ENCODE measurements at places on chromosomes 13 and 19. TPM values are rescaled to one million over a fixed set of nuclear protein-coding genes. Genes with fewer than 3 reads are reported as not detected.
A peak's percentile ranks its signal among the peaks of the same experiment; 100 is the strongest.

Gene ZNF700
- 14.2 TPM for total RNA-seq

Gene CDX2
- not detected for total RNA-seq

Gene CYP4F22
- not detected for total RNA-seq

Gene ZNF350
- 8.7 TPM for total RNA-seq

- DNase-seq, result no peak
These were observed 9.2 kb upstream of the CEACAM18 start for GRCh38 chr19:51469162-51469561.

DNA sequence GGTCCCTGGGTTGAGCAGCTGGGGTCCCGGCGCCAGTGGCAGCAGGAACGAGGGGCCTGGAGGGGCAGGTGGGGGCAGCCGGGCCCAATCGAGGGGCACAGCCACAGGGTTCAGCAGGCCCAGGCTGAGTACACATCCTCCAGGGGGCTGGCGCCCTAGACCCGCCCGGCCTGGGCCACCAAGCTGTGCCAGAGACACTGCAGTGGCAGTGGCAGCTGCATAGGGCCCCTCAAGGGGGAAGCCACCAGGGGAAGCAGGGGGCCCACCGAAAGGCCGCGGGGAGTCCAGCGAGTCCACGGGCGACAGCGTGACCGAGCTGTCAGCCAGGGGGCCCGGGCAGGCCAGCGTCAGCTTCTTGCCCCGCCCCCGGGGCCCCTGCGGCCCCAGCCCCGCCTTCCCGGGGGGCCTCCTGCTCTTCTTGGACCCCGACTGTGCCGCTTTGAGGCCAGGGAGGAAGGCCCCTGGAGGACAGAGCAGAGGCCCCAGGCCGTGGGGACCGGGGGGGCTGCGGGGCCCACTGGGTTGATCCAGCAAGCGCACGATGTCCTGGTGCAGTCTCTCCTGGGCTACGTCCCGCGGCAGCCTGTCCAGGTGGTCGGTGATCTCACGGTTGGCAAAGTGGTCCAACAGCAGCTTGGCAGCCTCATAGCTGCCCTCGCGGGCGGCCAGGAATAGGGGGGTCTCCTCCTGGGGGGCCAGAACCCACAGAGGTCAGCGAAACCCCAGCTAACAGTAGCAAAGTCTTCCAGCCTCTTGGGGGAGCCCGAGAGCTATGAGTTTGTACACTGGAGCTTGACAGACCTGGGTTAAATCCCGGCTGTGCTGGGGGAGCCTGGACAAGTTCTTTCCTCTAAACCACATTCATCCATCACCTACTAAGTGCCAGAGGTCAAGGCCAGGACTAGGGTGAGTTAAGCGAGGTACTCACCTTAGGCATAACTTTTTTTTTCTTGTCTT, 39.5 kb downstream of the NOTCH3 start:
- no peak for DNase-seq

- DNase-seq, result peak; percentile 1
These were observed 1.1 kb downstream of the SLITRK1 start for GRCh38 chr13:83881140-83881684.

DNA sequence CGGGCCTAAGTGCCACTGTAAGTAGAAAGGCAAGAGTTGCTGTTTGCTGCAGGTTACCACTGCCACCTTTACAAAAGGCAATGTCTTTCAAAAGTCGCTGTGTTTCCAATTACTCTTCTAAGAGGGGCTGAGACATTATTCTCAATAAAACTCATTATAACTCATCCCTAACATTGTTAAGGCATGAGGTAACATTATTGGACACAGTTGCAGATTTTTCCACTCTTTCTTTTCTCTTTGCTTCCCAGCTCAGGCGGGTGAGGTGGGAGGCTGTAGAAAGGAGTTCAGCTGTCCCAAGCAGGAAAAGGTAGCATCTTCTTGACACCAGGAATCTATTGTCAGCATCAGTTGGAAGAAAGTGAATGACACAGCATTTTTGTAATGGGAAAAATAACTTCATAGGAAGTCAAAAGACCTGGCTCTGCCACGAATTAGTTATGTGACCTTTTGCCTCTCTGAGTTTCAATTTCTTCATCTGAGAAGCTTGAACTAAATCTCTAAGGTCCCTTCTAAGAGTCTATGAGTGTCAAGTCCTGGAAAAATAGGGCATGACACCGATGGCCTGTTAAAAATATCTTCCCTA, 2.1 kb upstream of the UBL3 start:
- DNase-seq, result peak; percentile 21

- no peak for DNase-seq
These were observed 16.8 kb downstream of the DAPK3 start for GRCh38 chr19:3954107-3954506.

DNA sequence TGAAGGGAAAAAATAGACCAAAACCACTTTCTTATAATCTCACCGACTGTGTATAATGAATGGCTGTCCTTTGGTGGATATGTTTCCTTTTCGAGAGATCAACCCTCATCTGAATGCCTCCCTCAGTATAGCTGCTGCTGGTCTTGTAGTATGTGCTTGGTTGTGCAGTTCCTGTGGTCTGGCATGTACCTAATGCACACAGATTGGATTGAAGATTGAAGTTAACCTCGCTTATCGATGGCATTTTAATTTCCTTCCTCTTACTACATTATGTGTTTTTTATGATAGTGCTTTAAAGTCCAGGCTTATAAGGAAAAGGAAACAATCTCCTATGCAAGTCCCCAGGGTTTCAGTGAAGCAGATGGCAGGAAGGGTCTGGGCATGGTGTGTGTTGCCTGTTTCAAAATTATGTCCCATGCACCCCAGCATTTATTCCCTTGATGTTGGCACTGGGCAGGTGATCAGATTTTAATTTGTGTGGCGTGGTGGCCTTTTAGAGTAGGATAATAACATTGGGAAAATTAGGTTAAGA, 334.1 kb downstream of the SHISA2 start:
- DNase-seq, result no peak

- DNase-seq, result no peak
These were observed 133.5 kb upstream of the MIR17HG start for GRCh38 chr13:91214031-91214430.

DNA sequence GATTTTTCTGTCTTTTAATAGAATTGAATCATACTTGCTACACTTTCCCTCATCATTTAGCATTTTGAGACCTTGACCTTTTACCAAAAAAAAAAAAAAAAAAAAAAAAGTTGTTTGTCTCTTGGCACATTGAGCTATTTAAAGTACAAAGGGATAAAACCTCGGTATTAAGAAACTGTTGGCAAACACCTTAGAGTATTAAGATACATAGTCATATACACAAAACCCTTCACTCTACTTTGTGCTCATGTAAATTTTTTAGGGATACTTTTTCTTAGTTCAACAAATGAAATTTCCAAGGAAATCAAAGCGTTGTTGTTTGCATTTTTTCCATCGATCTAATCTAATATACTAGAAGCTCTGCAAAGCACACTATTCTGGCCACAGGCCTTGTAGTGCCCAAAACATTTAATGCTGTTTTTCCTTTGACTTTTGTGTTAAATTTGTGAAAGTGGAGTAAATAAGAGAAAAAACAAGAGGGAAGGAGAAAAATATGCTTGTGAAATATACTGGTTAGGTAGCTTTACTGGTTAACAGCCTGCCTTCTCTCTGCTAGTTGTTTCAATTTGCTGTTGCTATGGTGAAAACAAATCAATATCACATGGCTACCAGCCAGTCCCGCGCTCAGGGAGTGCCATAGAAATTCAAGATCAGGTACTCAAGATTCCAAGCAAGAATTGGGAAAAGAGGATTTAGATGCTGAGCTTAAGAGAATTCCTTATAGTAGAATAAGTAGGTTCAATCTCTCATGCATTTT, 2.6 kb downstream of the MBNL2 start:
- DNase-seq, result peak; percentile 83

DNA sequence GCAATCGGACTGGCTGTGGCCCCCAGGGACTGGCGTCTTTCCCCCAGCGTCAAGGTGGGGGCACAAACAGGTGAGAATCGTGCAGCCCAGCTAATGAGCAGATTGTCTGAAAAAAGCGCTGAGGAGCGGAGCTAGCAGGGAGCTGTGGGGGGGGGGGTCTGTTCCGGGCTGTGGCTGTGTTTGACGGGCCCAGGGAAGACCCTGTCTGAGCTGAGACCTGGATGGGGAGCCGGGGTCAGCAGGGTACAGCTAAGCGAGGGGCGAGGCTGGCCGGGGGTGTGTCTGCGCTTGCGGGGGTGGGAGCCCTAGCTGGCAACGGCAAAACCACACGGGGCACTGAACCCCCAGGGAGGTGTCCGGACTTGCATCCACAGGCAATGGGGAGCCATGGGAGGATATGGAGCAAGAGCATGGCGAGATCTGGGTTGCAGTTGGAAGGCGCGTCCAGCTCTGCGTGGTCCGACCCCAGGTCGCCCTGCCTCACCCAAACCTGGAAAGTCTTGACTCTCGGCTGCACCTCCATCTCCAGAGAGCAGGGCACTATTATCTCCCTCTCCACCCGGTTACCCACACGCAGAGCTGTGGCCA, 4.6 kb downstream of the LINGO3 start:
- no peak for DNase-seq

GRCh38 chr19:3474614-3475013, 5.7 kb downstream of the SMIM24 start:
- no peak for DNase-seq

- DNase-seq, result no peak
These were observed 60.6 kb downstream of the COLGALT1 start for GRCh38 chr19:17615889-17616685.
